ENCODE measurements at places on chromosomes 11 and 22.

DNA sequence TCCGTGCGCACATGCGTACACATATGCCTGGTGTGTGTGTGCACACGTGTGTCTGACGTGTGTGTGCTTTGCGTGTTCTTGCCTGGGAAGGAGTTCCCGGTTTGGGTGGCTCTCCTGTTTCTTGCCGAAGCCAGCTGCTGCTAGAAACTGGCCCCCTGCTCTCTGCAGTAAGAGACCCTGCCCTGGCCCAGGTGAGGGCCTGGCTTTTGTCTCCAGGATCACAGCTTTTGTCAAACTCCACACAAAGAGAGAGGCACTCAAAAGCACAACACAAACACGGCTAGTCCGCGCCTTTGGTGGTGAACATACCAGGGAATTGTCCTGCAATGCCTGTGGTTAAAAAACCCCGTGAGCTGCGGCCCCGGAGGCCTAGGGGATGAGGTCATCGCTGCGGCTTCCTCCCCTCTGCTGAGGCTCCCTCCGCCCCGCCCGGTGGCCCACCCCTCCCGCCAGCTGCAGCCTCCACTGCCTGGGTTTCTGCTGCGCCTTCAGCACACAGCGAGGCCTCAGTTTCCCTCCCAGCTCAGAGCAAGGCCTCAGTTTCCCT lies 88.9 kb downstream of the KCNQ1 start:
- no peak for DNase-seq

DNA sequence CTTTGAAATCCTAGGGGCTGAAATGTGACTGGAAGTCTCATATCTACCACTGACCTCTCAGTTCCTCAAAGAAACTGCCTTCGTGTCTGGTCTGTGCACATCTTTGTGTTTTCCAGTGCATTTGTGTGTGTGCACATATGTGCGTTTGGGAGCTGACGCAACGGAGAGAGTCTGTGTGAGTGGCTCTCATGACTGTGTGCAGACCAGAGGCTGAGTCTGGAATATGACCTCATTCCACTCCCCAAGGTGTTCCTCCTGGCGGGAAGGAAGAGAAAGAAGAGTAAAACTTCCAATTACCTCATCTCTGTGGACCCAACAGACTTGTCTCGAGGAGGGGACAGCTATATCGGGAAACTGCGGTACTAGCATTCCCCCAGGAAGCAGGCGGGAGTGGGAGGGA lies 16.5 kb downstream of the TUB start:
- no peak for DNase-seq

GRCh38 chr11:65181569-65182257 lies at the start of gene CAPN1:
TSS of gene CAPN1 (plus strand) at chr11:65181928. CDS start at chr11:65182702, 774 bp downstream.
- peak; percentile 82 for DNase-seq

GRCh38 chr11:120215634-120216033 lies 4.8 kb downstream of the OAF start:
- DNase-seq = no peak

GRCh38 chr22:46776876-46777608 lies 14.6 kb downstream of the TBC1D22A start:
- DNase-seq = no peak

- no peak for DNase-seq
Observed at GRCh38 chr22:41000941-41001721, 50.0 kb downstream of the RBX1 start.

DNA sequence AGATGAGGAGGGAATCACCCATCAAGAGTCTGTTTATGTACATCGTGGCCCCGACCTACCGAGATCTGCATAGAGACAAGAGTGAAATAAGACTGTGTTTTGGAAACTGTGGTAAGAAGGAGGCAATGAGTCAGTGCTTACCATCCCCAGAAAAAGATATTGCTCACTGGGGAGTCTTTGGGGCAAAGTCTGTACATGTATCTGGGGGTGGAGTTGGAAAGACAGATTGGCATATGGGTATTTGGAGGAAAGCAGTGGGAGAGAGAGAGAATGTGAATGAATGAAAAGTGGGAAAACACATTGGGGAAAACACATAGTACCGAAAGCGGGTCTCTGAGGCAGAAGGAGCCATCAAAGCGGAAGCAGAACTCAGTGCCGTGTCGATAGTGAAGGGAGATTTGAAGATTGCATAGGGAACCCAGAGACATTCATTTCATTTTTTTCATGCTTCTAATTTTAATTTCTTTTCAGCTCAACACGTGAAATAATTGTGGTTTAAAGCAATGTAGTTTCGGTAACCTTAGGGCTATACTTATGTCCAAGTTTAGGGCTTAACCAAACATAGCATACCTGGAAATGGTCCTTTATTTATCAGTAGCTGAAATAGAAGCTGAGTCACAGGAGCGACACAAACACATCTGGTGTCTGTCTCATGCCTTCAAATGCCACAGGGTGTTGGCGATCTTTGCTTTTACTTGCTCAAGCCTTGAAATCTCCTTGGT lies 98.6 kb upstream of the CD44 start:
- no peak for DNase-seq

DNA sequence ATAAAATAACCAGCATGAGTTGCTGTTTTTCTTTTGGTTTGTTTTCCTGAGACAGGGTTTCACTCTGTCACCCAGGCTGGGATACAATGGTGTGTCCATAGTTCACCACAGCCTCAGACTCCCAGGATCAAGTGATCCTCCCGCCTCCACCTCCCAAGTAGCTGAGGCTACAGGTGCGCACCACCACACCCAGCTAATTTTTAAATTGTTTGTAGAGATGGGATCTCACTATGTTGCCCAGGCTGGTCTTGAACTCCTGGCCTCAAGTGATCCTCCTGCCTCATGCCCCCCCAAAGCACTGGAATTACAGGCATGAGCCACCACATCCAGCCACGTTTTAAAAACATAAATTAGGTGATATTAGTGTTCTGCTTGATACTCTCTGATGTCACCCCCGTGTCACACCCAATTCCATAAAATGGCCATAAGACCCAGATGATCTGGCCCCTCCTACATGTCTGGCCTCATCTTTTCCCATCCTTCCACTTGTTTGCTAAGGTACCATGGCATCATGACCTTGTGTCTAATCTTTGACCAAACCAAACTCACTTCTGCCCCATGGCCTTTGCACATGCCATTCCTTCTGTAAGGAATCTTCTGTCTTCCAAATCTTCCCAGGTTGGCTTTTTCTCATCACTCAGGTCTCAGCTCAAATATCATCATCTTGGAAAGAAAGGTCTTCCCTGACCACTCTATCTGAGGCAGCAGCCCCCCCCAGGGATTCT lies 6.3 kb downstream of the SIK3 start:
- DNase-seq = no peak

DNA sequence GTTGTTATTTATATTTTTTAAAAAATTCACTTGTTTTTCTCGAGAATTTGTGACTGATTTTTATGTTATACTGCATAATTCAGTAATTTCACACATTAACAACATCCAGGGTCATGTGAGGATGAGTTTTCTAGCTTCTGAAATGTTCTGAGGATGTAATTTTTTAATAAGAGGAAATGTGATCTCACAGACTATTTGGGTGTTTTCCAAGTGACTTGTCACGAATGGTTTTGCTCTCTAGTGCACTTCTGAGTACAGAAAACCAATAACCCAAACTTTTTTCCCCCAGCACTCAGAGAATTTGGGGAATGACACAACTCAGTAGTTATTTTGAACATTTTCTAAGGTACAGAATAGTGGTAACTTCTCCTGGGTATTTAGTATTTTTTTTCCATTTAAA lies 821.1 kb upstream of the ARHGAP42 start:
- no peak for DNase-seq

- no peak for DNase-seq
Observed at GRCh38 chr22:24104307-24105012, 76.8 kb upstream of the SUSD2 start.

GRCh38 chr11:56841210-56841810 lies 92.8 kb upstream of the OR9G4 start:
- peak; percentile 4 for DNase-seq

- DNase-seq = no peak
Observed at GRCh38 chr11:122523846-122524805, 131.4 kb upstream of the UBASH3B start.

- DNase-seq = no peak
Observed at GRCh38 chr11:22711071-22711770, 44.8 kb downstream of the GAS2 start.

- no peak for DNase-seq
Observed at GRCh38 chr11:47071341-47071740, 105.3 kb downstream of the ARFGAP2 start.

- no peak for DNase-seq
Observed at GRCh38 chr11:33040033-33040861, 875 bp downstream of the TCP11L1 start.

DNA sequence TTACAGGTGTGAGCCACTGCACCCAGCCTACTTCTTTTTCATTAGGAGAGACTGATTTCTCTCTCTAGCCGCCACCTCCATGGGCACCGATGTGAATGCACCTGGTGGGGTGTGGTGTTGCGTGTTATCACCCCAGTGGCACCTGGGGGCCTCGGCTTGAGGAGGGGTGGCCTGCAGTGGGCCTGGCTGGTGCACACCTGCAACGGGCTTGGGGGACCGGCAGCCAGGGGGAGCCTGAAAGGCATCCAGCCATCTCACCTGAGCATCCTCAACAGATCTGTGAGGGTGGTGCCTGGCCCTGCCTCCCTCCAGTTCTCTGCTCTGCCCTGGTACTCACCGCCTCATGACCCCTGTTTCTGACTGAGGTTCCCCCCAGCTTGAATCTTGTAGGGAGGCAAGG lies 108.9 kb downstream of the ARHGAP8 start:
- DNase-seq = no peak

Data from GM19239 (cell line).